ENCODE measurements at places on chromosomes 13 and 19.

DNA sequence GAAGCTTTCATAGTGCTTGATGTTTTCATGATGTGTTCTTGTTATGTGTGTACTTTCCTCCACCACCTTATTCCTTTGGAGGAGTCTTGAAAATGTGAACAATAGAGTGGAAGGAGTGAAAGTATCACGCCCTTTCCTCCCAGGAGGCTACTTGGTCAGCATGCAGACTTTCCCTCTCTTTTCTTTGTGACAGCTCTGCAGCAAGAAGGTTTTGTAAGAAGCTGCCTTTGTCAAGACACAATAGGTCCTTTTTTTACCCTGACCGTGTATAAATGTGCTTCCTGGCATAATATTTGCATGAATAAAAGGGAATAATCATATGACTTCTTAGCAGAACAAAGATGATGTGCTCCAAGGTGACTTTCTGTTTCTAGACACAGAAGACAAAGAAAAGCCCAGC is 882.6 kb upstream of the SLITRK5 start:
- no peak for DNase-seq

GRCh38 chr19:49767381-49767780 is 580 bp downstream of the AP2A1 start:
- no peak for DNase-seq

DNA sequence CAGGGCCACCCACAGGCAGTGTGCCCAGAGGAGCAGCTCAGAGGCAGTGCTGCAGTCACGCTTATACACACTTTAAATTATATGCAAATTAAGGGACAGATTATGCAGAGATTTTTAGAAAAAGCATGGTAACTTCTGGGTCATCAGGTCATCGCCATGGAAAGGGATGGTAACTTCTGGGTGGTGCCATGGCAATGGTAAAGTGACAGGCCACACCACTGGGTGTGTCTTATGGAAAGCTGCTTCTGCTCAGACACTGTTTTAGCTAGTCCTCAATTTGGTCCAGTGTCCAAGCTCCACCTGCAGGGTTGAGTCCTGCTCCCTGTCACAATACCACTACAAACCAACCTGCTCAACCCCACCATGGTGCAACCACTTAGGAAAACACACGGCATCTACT is 29.9 kb upstream of the LSM14A start:
- no peak for DNase-seq

DNA sequence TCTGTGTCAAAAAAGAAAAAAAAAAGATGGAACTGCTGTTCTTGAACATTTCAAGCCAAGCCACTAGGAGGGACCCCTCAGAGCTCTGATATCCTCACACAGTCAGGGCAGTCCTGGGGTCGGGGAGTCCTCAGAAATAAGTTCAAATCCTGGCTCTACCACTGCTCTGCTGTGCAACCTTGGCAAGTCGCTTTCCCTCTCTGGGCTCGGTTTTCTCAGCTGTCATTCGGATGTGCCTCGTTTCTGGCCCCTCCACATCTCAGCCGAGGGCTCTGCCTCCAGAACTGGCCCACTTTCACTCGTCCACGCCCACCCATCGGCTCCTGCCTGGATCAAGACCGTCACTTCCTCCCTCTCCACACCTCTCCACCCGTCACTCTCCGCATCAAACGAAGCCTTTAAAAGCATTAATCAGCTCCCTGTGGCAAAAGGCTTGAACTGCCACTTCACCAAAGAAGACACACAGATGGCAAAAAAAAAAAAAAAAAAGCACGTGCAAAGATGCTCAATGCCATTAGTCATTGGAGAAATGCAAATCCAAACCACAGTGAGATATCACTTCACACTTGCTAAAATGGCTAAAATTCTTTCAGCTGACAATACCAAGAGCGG is 7.4 kb upstream of the ZNRF4 start:
- DNase-seq: no peak

GRCh38 chr19:9836021-9836420 is 903 bp downstream of the PIN1 start:
- DNase-seq: no peak

Measured in NCI-H1105 treated with DMSO at 0.1 percent for 48 hours (cell line).